NCI-H446 treated with DMSO at 0.1 percent for 48 hours (cell line): ENCODE measurements at places on chromosomes 12 and 14.

DNA sequence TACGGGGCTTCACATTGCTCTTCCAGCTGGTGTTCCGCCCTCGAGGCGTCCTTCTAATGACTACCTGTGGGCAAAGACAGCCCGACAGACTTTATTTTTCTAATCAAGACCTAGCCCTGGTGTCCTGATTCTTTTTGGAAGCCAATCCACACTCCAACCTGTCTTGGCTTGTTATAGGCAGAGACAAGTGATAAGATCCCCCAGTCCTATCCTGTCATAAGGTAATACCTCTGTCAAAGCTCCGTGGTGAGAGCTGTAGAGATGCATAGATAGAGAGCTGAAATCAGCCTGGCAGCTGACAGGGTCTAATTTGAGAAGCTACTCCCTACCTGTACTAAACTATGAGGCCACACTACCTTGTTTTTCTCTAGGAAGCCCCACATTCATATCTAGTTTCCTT is 11.5 kb upstream of the WNK1 start:
- no peak for DNase-seq

DNA sequence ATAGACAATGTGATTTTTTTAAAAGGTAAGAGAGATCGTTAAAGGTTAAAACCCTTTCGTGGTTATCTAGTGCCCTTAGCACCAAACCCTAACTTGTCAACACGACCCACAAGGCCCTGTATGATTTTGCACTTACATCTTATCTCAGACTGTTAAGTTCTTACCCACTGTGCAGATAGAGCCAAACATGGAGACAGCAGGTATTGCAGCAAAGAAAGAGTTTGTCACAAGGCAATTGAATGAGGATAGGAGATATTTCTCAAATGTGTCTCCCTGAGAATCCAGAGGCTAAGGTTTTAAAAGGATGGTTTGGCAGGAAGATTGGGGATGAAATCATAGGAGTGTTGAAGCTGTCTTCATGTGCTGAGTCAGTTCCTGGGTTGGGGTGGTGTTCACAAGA is 313.4 kb downstream of the AEBP2 start:
- no peak for DNase-seq

- DNase-seq, result no peak
Observed at GRCh38 chr14:104084251-104085002, 1.1 kb upstream of the ASPG start.

- no peak for DNase-seq
Observed at GRCh38 chr12:25816637-25817036, 141.8 kb upstream of the RASSF8 start.

GRCh38 chr14:55798406-55798805 is 218.4 kb downstream of the KTN1 start:
- no peak for DNase-seq

DNA sequence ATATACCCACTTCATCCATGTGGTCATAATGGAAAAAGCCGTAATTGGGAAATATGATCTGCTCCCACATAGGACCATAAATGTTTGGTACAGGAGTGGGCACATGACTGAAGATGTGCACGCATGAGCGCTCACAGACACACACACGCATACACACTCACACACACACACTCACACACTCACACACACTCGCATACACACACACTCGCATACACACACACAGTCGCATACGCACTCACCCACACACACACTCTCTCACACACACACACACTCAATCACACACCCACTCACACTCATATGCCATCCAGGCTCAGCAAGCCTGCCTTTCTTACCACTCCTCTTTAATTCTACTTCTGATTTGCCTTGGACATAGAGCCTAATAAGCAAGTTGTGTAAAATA is 45.6 kb upstream of the EGLN3 start:
- DNase-seq, result no peak
